ENCODE measurements at places on chromosomes 5 and 9. TPM values are rescaled to one million over a fixed set of nuclear protein-coding genes. Genes with fewer than 3 reads are reported as not detected.

ZFP37 gene
- total RNA-seq = 6.8 TPM

DNA sequence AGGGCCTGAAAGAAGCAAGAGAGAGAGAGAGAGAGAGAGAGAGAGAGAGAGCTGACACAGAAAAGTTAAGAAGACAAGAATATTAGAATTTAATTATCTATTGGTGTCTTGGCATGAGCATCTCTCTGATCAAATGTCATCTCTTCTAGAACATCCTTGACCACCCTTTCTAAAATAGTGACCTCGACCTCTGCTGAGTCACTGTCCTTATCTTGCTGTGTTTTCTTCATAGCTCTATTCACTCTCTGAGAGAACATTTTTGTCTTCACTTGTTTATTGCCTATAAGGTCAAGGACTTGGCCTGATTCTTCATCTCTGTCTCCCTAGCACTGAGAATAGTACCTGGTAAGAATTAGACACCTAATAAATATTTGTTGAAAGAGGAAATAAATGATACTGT, 383.8 kb upstream of the RPS23 start:
- H3K4me1 ChIP-seq = no peaks in the 10 kb centered on the region
- no peak overlapping the region for H3K4me3 ChIP-seq
- no peaks in the 10 kb centered on the region for H3K36me3 ChIP-seq
- DNase-seq = no peak
- no peaks in the 10 kb centered on the region for H3K27me3 ChIP-seq
- H3K27ac ChIP-seq = no peak overlapping the region

DNA sequence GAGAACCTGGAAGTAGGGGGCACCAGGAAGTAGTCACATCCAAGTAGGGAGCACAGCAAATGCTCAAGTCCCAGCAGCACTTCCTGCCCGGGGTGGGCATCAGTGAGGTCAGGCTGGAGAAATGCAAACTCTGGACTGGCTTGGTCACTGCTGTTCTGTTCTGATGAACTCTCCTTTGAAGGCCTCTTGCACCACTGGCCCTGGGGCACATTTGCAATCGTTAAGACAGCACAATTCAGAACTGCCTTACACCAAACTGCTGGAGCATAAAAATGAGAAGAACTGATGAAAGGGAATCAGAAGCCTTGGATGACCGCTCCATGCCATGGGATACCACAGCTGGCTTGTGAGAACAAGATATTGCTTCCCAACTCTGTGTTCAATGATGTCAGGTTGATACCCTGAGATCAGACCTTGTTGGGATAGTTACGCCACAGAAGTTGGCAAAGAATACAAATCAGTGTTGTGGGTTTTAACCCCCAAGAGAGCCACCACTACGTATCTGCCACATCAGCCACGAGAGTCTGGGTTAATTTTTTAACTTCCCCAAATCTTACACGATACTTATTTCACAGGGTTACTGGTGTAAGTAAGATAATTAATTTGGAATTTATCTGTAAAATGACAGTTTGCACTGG, 42.3 kb upstream of the ZSWIM6 start:
- H3K4me3 ChIP-seq = no peak overlapping the region
- H3K27me3 ChIP-seq = no peaks in the 10 kb centered on the region
- H3K36me3 ChIP-seq = no peaks in the 10 kb centered on the region

- H3K27me3 ChIP-seq = no peaks in the 10 kb centered on the region
- H3K4me1 ChIP-seq = peaks cover 5% of the 10 kb centered on the region
- H3K27ac ChIP-seq = no peak overlapping the region
Measured at GRCh38 chr5:174529925-174530681, 194.3 kb upstream of the MSX2 start.

DNA sequence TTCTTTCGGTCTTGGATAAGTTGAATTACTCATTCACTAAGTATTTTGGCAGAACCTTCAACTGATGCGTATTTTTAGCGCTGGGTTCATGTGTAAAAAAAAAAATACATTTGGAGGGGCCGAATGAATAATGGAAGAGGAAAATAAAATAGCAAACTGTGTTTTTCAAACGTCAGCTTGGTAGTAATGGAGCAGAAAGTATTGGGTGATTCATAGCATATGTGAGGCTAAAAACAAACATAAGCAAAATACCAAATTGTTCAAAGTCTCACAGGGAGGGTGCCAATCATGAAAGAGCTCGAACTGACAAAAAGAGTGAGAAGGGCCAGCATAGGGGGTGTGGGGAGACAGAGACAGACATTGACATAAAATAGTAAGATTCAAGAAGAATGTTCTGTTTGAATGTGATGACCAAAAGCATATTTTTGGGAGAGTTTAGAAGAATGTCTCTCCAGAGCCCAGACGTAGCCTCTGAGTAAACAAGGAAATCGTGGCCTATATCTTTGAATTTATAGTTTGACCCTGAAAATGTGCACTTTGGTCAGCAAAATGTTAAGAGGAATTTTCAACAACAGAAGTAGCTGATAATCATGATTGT, 174.9 kb upstream of the HMHB1 start:
- H3K4me3 ChIP-seq = no peak overlapping the region
- H3K4me1 ChIP-seq = peaks cover 1% of the 10 kb centered on the region
- peaks cover 3% of the 10 kb centered on the region for H3K36me3 ChIP-seq
- no peak overlapping the region for H3K27ac ChIP-seq

- no peak overlapping the region for H3K4me3 ChIP-seq
- H3K4me1 ChIP-seq = peaks cover 3% of the 10 kb centered on the region
- no peak for DNase-seq
- H3K27me3 ChIP-seq = no peaks in the 10 kb centered on the region
- peaks cover 13% of the 10 kb centered on the region for H3K36me3 ChIP-seq
Measured at GRCh38 chr9:76643399-76644117, 120.7 kb upstream of the PCA3 start.

DNA sequence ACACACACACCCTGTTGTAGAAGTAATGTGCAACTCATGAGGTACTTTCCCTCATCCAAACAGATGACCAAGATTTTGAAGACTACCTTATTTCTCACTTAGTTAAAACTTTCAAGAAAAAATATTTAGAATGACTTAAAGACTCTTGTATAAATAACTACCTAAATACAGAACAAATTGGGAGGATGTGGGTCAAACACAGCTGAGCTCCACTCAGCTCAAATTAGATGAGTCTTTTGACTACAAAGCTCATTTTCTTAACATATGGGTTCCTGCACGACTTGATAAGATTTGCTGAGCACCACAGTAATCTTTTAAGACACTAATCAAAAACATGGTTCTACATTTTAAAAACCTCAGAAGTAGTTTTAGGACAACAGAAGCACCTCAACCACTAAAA, 8.9 kb downstream of the MTX3 start:
- no peak overlapping the region for H3K4me3 ChIP-seq
- H3K36me3 ChIP-seq = peaks cover 4% of the 10 kb centered on the region
- no peak overlapping the region for H3K27ac ChIP-seq
- no peaks in the 10 kb centered on the region for H3K27me3 ChIP-seq

Data from aorta (tissue), 5 donors.